AG04450 (cell line): ENCODE measurements at places on chromosomes 4 and X.

DNA sequence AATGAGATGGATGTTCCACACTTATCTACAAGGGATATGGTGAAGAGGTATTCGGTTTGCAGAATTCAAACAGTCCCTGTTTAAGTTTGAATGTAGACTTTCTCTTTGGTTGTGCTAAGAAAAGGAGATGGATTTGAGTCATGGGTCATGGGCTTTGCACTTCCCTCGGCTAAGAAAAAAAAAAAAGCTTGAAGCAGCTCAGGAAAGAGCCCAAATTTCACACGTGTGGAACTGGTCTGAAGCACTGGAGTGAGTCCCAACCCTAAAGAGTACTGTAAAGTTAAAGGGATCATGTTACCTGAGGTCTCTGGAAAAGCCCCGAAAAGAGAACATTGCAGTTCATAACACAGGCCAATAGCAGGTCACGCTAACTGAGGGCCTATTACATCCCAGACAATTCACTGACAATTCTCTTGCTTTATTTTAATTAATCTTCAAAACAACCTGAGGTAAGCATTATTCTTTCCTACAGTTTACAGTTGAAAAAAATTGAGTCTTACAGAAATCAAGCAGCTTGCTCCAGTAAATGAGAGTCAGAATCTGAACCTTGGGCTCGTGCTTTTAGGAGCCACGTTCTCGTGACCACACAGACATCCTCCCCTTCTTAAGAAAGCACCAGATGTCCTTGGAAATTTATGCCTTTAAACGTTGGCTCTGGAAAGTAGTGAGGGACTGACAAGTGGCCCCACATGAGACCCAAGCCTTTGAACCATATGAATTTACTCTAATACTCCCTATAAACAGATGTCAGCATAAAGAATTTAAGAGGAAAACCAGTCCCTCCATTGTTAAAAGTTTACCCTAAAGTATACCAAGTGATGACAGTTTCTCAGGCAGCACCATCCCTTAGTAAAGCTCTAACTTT, 89.3 kb downstream of the MAD2L1 start:
- DNase-seq, result no peak

- no peak for DNase-seq
Observed at GRCh38 chr4:182806259-182807252, 110.6 kb downstream of the DCTD start.

DNA sequence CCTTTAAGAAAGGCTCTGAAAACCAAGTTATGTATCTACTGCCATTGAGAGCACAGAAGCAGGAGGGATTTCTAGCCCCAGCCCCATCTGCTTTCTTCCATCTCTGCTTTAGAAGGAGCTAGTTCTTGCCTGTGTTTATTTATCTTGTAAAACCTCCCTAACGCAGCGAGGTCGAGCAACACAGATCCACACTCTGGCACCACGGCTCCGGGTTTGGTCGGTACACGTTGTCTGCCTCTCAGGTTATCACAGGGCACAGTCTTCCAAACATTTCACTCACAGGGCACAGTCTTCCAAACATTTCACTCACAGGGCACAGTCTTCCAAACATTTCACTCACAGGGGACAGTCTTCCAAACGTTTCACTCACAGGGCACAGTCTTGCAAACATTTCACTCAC, 69.7 kb upstream of the TLR3 start:
- no peak for DNase-seq

GRCh38 chr4:141309874-141310273, 89.2 kb downstream of the ZNF330 start:
- DNase-seq, result no peak

- DNase-seq, result no peak
Observed at GRCh38 chr4:101010987-101011386, 336.3 kb downstream of the PPP3CA start.

DNA sequence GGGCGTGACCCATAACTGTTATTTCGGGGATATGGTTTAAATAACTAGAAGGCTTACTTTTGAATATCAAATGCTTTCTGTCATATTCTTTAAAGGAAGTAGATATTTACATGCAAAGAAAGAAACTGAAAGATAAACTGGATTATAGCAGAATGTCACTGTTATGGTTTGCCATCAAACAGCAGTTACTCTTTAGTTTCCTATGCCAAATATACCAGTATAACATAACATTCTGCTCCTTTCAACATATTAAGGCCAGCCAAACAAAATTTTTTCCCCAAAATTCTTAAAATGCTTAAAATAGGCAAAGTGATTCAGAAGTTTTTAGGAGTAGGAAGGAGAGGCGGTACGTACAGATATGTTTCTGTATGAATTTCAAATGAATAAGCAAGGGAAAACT, 27.0 kb downstream of the KDM6A start:
- no peak for DNase-seq

- no peak for DNase-seq
Observed at GRCh38 chrX:57871463-57871862, 38.8 kb downstream of the ZXDA start.

GRCh38 chr4:89496851-89497250, 189.3 kb upstream of the GPRIN3 start:
- DNase-seq, result no peak

DNA sequence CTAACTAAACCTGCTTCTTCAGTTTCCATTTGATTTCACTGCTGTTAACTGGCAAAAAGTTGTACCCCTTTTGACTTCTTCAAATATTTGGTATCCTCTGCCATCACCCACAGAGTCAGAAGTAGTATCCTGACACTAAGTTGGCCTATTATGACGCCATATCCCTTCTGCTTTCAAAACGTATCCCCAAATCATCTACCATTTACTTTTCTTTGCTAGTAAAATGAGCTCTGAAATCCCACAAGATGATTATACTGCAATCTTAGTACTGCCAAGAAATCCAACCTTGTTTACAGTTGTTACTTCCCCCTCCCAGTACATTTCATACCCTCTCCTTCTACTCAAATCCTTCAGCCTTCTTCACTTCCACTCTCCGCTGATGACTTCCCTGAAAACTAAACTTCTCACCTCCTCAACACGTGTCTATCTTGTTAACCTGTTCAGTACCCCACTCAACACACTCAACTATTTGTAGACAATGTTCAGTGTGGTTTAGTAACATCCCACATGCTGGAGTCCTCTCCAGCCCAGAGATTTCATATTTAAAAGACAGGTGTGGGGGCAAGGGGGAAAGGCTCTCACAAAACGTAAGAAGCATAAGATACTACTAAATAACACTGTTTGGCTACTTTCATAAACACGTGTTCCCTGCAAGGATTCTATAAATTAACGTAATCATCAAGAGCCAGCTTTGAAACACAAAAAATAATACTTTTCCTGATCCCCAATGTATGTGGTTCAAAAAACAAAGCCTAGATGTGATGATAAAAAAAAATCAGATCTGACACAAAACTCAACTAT, 1.3 kb downstream of the NAF1 start:
- DNase-seq, result no peak

DNA sequence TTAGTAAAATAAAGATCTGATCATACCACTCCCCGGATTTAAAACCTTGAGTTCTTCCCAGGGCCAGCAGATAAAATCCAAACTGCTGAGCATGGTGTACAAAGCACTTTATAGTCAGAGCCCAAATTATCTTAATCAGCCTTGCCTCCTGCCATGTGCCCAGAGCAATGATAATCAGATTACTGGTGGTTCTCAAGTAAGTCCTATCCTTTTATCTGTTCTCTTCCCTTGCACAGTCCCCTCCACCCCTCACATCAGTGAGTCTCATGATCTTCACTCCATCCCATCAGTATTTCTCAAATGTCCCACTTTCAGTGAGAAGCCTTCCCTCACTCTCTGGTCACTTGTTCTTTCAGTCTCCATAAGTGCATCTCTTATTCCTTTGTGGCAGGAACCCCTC, 22.7 kb downstream of the INTS6L start:
- DNase-seq, result no peak

GRCh38 chrX:154457491-154458115, 478 bp upstream of the PLXNA3 start:
- DNase-seq, result no peak

DNA sequence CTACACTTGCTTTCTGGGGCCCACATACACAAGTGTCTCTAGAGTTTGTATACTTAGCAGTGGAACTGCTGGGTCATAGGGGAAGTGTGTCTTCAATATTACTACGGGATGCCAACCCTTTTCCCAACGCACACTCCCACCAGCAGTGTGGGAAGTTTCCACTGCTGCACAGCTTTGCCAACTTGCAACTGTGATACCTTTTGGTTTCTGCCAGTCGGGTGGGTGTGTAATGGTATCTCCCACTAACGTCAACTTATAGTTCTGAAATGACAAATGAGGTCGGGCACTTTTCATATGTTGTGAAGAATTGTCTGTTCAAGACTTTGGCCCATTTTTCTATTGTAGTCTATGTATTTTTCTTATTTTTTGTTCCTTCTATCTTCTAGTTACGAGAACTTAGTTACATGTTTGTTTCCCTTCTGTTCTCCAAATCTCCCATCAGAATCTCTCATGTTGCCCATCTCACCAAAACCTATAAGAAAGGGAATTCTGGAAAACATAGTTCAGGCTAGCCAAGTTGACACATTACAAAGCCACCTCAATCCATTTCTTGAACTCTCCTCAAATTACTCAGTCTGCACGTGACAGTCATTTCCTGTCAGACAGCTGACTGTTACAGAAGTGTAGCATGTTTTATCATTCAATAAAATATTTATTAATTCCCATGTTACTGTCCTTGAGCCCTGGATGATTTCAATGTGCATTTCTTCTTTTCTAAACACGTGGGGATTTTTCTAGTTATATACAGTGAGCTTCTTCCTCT, 30.7 kb downstream of the PNMA6E start:
- no peak for DNase-seq
